ENCODE measurements at places on chromosomes 16 and 17.

DNA sequence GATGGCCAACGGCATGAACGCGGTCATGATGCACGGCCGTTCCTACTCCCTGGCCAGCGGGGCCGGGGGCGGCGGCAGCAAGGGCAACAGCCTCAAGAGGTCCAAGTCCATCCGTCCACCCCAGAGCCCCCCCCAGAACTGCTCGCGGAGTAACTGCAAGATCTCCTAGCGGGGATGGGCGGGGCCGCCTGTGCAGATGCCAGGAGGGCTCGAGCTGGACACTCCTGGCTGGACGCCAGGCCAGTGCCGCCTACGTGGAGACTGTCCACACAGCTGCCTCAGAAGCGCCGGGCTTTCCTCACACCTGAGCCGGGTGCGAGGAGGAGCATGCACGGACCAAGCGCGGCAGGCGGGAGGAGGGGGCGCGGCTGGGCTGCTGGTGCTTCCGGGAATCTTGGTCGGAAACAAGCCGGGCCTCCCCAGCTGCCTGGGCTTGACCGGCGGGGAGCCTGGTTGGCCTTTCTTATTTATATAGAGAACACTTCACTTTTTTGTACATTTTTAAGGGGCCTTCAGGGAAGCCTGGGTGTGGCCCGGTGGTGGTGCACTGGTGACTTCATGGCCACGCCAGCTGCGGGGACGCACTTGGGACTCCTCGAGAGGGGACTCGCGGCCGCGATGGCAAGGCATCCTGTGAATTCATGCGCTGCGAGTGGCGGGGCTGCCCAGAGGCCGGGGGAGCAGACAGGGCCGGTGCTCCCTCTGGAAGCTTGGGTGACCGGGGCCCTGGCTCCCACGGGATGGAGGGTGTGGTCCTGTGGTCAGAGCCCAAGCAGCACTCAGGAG, 3.1 kb upstream of the WFIKKN1 start:
- no peak for DNase-seq

DNA sequence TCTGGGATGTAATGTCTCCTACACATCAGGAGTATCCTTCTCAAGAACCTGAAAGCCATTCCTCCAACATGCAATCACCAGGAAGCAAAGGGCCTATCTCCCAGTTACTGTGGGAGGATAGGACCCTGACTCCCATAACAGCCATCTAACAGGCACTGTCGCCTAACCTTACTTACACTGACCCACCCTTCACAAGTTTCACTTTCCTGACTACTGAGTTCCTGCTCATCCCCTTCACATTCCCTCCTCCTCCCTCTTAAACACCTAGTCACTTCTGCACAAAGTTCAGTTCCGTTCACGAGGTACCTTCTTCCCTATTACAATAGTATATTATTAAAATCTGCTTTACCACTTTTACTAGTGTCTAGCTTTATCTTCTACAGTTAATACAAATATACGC, 1.3 kb downstream of the C17orf67 start:
- no peak for DNase-seq

- no peak for DNase-seq
These were observed 234.8 kb downstream of the IRX3 start for GRCh38 chr16:54051821-54052220.

DNA sequence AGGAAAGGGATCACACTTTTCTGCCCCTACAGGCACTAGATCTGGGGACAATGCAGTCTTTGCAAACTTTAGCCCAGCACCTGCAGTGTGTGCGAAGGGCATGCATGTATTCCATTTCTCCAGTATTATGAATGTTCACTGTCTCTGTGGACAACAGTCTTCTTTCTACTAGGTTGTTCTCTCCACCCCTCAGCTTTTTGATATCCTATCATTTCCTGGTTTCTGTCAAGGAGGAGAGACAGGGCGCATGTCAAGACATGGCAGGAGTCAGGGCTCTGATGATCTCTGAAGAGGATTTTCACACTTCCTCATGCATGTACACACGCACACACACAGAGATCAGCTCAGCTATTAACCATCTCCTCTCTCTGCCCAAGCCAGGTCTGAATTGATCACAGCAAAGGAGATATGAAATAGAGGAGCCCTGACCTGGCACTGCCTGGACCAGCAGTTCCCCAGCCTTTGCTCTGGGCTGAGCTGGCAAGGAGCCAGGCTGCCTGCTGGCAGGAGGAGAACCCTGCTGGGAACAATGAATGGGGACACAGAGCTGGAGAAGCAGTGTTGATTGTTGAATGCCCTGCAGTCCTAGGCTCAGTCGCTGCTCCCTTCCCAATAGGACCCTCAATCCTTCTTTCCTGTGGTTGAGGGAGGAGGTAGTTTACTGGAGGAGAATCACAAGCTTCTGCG, 2.6 kb downstream of the GPR179 start:
- DNase-seq = no peak

GRCh38 chr16:68074850-68075555, 10.2 kb upstream of the NFATC3 start:
- no peak for DNase-seq

GRCh38 chr16:56711862-56712261, 18.1 kb upstream of the NUP93 start:
- no peak for DNase-seq

DNA sequence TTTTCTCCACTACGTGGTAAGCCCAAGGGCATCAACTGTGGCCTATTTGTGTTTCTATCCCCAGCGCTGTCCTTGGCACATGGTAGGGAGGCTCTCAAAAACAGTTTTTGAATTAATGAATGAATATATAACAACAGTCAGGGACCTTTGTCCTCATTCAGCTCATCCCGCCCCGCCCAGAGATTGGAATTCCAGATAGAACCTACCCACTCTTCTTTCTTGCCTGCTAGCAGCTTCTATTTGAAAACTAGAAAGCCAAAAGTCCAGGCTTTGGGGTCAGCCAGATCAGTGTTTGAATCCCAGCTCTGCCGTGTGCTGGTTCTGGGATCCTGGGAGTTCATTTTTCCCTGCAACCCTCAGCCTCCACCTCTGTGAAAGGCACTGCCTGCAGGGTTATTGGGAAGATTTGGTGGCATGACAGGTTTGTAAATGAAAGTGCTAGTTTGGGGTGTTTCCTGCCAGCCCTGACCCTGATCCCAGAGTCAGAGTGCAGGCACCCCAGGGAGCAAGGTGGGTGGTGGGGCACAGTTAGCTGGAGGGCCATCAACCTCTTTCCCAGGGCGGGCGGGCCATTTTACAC, 4.5 kb downstream of the NHERF1 start:
- no peak for DNase-seq

DNA sequence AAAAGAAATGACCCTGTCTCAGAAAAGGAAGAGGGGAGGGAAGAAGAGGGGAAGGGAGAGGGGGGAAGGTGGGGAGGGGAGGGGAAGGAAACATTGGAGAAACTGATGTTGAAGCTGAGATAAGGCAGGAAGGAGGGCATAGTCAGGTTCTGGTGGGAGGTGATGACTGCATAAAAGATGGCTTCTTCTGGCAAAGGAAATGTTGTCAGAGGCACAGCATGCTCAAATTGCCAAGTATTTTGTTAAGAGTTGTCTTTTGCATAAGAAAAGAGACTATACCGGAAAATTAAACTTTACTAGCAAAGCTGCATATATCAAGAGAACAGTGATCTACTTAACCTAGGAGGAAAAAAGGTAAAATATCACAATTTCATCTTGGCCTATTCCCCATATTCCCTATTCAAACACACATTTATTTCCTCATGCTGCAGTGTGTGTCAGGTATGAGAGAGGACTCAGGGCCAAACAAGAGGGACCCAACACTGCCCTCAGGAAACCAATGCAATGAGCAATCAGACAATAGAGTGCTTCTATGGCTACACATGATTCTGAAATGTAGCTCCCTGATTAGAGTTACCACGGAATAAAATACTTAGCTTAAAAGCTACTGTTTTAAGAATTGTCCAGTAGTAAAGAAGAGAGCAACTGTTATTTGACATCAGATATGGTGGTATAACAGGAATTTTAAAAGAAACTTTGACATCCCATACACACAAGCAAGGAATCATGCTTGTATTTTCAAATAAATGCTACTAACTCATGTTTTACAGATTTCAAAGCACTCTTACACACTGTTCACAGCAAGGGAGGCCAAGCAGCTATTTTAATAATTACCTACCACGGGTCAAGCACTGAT, 80.9 kb downstream of the PARN start:
- DNase-seq = no peak

DNA sequence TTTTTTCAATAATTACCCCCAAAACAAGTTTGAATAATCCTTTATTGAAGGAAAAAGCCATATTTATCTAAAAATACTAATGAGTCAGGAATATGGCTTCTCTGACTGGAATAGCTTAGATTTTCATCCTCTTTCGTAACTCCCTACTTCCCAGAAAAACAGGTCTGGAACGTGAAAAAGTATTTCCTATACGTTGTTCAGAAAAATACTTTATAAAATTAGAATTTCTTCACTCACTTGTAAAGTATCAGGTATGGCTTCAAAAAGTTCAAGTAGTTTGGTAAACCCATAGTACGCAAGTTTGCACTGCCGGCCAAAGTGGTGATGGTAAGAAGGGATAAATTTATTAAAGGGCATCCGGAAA, 33.7 kb downstream of the MARF1 start:
- no peak for DNase-seq

- no peak for DNase-seq
These were observed 6.5 kb downstream of the DPEP2 start for GRCh38 chr16:67992661-67993206.

DNA sequence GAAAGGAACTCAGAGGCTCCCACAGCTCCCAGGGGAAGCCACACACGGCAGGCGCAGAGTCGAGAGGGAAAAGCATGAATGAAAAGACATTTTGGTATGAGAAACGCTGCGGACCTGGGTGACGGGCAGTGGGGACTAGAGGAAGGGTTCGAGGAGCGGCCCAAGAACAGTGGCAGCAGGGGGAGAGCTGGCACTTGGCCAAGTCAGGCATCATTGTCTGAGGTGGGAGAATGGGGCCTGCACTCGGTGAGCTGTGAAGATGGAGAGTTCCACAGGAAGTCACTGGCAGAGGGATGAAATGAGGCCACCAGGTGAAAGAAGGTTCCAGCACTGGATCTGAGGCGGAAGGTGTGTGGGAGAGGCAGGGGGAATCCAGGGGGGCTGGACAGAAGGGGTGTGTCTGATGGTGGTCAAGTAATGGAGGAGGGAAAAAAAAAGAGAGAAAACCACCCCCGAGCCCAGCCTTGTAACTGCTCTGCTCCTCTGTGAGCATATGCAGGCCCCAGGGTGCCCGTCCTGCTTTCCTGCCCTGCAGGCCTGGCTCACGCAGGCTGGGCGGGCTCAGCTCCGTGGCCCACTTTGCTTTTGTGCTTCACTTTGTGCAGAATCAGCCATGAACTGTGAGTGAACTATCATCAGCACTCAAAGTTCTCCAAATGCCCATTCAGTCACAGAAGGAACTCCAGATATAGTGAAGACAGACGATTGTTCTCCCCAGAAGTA, 31.8 kb downstream of the TMEM204 start:
- DNase-seq = no peak

GRCh38 chr17:77369544-77369971, 228.8 kb downstream of the SEC14L1 start:
- no peak for DNase-seq

- DNase-seq = no peak
These were observed 8.3 kb downstream of the SLC7A6 start for GRCh38 chr16:68272507-68273209.

DNA sequence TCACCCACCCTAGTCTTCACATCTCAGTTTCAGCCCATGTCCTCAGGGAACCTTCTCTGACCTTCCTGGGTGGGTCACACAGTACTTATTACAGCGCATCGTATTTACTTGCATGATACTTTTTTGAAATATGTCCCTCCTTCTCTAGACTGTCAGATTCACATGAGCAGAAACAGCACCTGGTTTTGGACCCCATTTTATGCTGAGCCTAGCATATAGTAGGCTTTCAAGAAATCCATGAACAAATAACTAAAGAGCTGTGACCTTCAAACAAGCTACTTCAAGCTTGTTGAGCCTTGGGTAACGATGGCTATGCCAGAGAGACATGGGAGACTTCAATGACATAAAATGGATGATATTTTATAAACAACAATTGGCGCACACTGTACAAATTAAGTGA, 150.3 kb downstream of the GRIN2A start:
- no peak for DNase-seq

- DNase-seq = peak; percentile 80
These were observed at the start of gene PCGF2 for GRCh38 chr17:38748149-38748891. PCGF2 (minus strand) TSS chr17:38748336; CDS start chr17:38740402, 7,934 bp downstream.

GRCh38 chr16:78115659-78116058, 16.2 kb downstream of the WWOX start:
- DNase-seq = no peak

- no peak for DNase-seq
These were observed 38.6 kb downstream of the CDRT15 start for GRCh38 chr17:14198013-14198412.

GRCh38 chr16:73890186-73891128, 406.2 kb upstream of the PSMD7 start:
- no peak for DNase-seq

GRCh38 chr17:64387145-64387473, 3.6 kb downstream of the PECAM1 start:
- no peak for DNase-seq

All from NCI-H446 treated with DMSO at 0.1 percent for 48 hours (cell line).